Effector CD8-positive, alpha-beta T cell (primary cell): ENCODE measurements at places on chromosomes 11 and 22.

DNA sequence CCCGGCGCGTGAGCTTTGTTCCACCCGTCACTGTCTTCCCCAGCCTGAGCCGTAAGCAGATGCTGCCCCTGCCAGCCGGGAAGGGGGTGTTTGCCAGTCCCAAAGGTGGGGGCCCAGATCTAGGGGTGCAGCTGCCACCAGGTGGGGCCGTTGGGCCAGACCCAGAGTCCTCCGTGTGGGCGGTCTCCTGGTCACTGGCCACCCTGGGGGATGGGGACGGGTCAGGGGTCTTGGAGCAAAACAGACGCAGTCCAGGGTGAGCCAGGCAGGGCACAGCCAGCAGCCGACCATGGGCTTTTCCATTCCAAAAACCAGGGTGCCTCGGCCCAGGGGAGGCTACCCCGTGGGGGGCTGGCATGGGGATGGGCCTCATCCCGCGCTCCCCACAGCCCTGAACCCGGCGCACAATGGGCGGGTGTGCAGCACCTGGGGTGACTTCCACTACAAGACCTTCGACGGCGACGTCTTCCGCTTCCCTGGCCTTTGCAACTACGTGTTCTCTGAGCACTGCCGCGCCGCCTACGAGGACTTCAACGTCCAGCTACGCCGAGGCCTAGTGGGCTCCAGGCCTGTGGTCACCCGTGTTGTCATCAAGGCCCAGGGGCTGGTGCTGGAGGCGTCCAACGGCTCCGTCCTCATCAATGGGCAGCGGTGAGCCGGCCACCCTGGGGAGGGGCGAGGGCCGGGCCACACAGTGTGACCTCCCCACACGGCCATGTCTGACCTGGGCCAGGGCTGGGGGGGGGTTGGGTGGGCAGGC lies 3.5 kb downstream of the MUC5B start:
- DNase-seq = no peak

- no peak for DNase-seq
Observed at GRCh38 chr11:35003658-35004057, 87.2 kb downstream of the PDHX start.

GRCh38 chr11:113242767-113243397 lies 71.5 kb upstream of the TTC12 start:
- no peak for DNase-seq

GRCh38 chr22:47442821-47443220 lies 680.4 kb downstream of the TBC1D22A start:
- DNase-seq = no peak

- DNase-seq = no peak
Observed at GRCh38 chr11:110182886-110183285, 89.7 kb downstream of the ZC3H12C start.

- no peak for DNase-seq
Observed at GRCh38 chr11:46002189-46002588, 79.7 kb downstream of the LARGE2 start.

- no peak for DNase-seq
Observed at GRCh38 chr11:12968101-12968500, 41.0 kb upstream of the RASSF10 start.

DNA sequence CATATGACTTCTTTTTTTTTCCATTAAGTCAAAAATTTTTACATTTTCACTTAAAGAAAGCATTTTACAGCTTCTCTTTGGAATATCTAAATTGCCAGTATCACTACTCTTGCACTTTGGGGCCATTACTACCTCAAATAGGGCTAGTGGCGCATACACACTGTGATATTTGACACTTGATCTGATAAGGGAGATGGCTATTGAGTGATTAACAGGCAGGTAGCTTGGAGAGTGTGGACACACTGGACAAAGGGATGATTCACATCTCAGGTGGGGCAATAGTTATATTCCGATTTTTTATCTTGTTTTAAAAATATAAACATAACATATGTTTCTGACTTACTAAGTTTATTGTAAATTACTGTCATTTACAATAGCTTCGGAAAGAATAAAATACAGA lies 2219.9 kb downstream of the LRRC4C start:
- no peak for DNase-seq

GRCh38 chr11:114924042-114924441 lies 245.7 kb downstream of the NXPE2 start:
- no peak for DNase-seq

- DNase-seq = no peak
Observed at GRCh38 chr22:48941033-48941902, 886.4 kb downstream of the BRD1 start.

- no peak for DNase-seq
Observed at GRCh38 chr11:120203626-120204025, 7.2 kb upstream of the OAF start.

DNA sequence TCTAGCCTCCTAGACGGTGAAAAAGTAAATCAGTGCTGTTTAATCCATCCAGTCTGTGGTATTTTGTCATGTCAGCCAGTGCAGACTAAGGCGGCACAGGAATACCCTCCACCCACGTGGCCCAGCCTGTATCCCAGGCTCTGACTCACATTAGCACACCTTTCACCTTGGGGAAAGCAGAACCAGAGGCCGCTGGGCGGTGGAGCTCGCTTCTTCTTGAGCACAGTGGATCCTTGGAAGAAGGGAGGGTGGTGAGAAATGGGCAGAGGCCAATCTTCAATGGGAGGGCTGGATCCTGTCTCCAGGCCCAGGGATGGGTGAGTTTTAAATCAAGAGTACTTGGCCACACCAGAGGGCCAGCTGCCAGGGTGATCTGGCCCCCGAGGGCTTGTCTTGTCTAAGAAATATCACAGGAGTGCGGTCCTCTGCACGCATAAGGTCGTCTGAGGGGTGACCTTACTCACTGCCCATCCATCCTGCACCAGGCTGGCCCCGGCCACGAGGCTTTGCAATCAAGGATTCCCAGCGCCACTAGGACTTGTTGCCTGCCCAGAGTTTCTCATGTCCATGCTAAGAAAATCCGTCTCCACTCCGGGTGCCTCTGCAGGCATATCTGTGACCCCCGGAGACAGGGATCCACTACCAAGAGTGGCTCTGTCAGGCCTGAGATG lies 658.5 kb downstream of the BRD1 start:
- DNase-seq = no peak

GRCh38 chr11:95412074-95412473 lies 181.1 kb upstream of the SESN3 start:
- no peak for DNase-seq

- DNase-seq = no peak
Observed at GRCh38 chr11:61683961-61684869, 4.0 kb downstream of the DAGLA start.

DNA sequence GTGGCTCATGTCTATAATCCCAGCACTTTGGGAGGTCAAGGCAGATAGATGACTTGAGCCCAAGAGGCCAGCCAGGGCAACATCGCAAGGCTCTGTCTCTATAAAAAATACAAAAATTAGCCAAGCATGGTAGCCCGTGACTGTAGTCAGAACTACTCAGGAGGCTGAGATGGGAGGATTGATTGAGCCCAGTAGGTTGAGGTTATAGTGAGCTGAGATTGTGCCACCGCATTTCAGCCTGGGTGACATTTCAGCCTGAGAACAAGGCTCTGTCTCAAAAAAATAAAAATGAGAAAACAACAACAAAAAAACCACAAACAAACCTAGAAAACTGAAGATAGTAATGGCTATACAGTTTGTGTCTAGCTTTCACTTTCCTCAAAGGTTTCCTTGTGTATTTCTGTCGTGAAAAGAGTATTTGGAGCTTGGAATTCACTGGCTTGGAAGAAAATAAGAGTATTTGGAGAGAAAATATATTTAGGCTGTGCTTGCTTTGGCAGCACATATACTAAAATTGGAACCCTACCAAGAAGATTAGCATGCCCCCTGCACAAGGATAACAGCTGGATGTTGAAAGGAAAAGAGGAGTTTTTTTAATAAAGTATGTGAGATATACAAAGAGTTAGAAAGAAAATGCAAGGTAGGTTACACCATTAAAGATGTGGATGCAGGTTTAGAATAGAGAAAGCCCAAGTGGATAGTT lies 3.9 kb upstream of the BIRC3 start:
- DNase-seq = no peak

- DNase-seq = no peak
Observed at GRCh38 chr22:46239261-46240048, 10.6 kb downstream of the CDPF1 start.

DNA sequence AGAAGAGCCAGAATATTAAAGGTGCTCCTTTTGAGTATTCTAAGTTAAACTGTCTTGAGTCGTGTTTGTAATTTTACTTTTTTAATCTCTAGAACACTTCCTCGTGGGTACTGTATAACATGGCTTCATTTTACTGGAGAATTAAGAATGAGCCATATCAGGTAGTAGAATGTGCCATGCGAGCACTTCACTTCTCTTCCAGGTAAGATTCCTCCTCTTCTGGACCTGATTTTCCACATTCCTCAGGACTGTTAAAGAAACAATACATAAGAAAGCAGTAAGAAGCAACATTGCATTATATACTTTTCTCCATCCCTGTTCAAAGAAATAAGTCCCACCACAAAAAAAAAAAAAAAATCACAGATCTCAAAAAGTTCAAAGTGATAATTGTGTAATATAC lies 37.9 kb downstream of the TTC17 start:
- no peak for DNase-seq

GRCh38 chr22:42664976-42665831 lies 16.0 kb upstream of the CYB5R3 start:
- DNase-seq = no peak

GRCh38 chr11:100354736-100355135 lies 332.4 kb upstream of the ARHGAP42 start:
- no peak for DNase-seq

DNA sequence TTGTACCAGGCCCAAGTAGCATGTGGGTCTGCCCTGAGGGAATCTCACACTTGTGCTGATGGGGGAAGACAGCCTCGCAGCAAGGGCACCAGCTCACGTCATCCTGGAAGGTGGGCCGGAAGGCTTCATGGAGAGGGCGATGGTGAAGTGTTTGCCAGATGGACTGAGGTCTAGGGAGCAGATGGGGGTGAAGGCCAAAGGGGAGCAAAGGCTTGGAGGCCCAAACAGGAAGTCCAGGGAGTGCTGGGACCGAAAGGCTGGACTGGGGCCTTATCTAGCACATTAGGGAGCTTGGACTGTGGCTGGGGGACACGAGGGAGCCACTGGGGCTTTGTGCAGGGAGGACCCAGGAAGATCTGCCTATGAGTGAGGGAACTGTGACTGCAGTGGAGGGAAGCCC lies 1.2 kb upstream of the TNFRSF13C start:
- no peak for DNase-seq

DNA sequence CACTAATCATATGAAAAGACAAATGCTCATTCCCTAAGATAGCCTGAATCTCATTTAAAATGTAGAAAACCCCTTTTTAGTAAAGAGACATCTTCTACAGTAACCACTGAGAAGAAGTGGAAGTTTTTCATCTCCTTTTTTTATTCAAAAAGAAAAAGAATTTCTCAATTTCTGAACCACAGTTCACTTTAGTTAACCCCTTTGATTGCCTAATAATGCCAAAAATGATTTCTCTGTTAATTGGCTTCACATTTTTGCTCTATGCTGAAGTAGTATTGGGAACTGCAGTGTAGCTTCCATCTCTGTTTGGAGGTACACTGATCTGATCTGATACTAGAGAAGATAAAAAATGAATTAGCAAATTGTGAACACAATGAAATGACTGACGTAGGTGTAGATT lies 58.3 kb downstream of the CD44 start:
- no peak for DNase-seq

DNA sequence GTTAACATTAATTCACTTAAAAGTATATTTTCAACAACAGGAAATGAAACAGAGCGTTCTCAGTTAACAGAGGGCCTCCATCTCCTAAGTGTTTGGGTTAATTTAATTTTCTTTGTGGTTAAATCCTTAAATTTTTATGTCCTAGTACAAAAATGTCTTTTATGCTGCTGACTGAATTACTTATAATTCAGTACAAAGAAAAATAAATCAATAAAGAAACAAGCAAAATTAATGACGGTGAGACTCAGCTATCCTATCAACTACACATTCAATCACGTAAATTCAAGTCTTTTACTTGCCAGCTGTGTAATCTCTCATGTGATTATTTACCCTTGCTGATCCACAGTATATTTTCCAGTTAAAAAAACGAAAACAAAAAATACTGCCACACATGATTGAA lies 81.4 kb downstream of the BBOX1 start:
- no peak for DNase-seq

- DNase-seq = no peak
Observed at GRCh38 chr22:38106814-38107578, 3.5 kb downstream of the BAIAP2L2 start.

DNA sequence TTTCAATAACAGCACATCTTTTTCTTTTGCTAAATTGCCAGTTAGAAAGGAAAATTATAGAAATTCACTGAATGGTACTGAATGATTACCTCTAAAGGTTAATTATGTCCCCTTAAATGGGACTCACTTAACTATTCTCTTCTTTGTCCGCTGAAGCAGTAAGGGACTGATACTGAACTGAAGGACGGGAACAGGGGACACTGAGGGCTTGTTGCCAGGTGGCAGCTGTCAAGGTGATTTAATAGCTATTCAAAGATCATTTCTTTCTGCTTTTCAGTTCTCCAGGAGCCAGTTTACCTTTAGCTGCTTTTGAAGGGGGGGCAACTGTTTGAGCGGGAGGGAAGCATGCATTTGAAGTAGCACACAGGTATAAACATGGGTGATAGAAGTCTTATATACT lies 325.4 kb upstream of the CCDC90B start:
- DNase-seq = no peak

GRCh38 chr11:90134478-90135003 lies at the start of gene NAALAD2:
Gene NAALAD2, plus strand, starts transcription at chr11:90134663. Its CDS starts 96 bp downstream, at chr11:90134759.
- no peak for DNase-seq

- DNase-seq = no peak
Observed at GRCh38 chr11:110866081-110866480, 153.8 kb upstream of the ARHGAP20 start.
